Naive thymus-derived CD8-positive, alpha-beta T cell (primary cell): ENCODE measurements at places on chromosomes 11 and 22.

- no peak for DNase-seq
Measured at GRCh38 chr11:20249796-20250195, 89.5 kb upstream of the DBX1 start.

GRCh38 chr11:74460481-74461154 is 6.7 kb downstream of the KCNE3 start:
- DNase-seq, result no peak

GRCh38 chr11:17607083-17607429 is 60.0 kb downstream of the OTOG start:
- DNase-seq, result no peak

- no peak for DNase-seq
Measured at GRCh38 chr22:42646569-42647525, 2.3 kb downstream of the CYB5R3 start.

DNA sequence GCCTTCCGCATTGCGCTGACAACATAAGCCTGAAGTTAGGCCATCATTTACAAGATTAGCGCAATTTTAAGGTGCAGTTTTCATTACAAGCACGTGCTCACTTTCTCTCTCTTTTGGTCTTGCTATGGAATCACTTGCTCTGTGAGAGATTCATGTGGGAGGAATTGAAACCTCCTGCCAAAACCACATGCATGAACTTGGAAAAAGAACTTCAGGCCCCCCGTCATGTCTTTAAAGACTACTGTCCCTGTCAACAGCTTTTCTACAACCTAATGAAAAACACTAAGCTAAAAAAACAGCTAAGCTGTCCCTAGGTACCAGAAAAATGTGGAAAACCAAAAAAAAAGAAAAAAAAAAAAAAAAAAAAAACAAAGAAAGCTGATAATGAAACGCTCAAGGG is 1707.6 kb upstream of the RAG2 start:
- DNase-seq, result no peak

- peak; percentile 25 for DNase-seq
Measured at GRCh38 chr11:128417607-128418324, 169.6 kb downstream of the ETS1 start.

GRCh38 chr11:15059132-15059915 is 14.1 kb upstream of the CALCB start:
- DNase-seq, result no peak
